Right atrium auricular region (tissue), 2 donors: ENCODE measurements at places on chromosomes 11 and 22. TPM values are rescaled to one million over a fixed set of nuclear protein-coding genes. Genes with fewer than 3 reads are reported as not detected.

- DNase-seq: no peak
Measured at GRCh38 chr11:67248653-67249052, 17.6 kb upstream of the GRK2 start.

Gene KCNK7
- total RNA-seq: 0.39 TPM

Gene ALDH3B1
- total RNA-seq: 21.6 TPM

Gene WNT7B
- total RNA-seq: 0.19 TPM

Gene AGBL2
- not detected for total RNA-seq
